ENCODE measurements at places on chromosomes 2 and 18. TPM values are rescaled to one million over a fixed set of nuclear protein-coding genes. Genes with fewer than 3 reads are reported as not detected.

The RNPEPL1 gene
- total RNA-seq = 7.6 TPM

The TMX3 gene
- total RNA-seq = 114 TPM

The COL4A4 gene
- total RNA-seq = not detected

The NAT8 gene
- total RNA-seq = not detected

The SERPINB11 gene
- not detected for total RNA-seq

The MCM6 gene
- total RNA-seq = 27.9 TPM

The SERPINB4 gene
- total RNA-seq = under 0.01 TPM

The POTEF gene
- under 0.01 TPM for total RNA-seq

The TRIB2 gene
- 12.7 TPM for total RNA-seq

The CAPN13 gene
- total RNA-seq = not detected

The ANKRD30B gene
- total RNA-seq = not detected

The TDRD15 gene
- total RNA-seq = under 0.01 TPM

The ABHD1 gene
- total RNA-seq = not detected

The GCG gene
- total RNA-seq = not detected

The BMP10 gene
- total RNA-seq = not detected

The DQX1 gene
- total RNA-seq = not detected

The IL1R1 gene
- 0.65 TPM for total RNA-seq

The PTPN2 gene
- total RNA-seq = 16.6 TPM

The HTR2B gene
- under 0.01 TPM for total RNA-seq

The IRS1 gene
- under 0.01 TPM for total RNA-seq

The TBR1 gene
- total RNA-seq = under 0.01 TPM

The EPHA4 gene
- total RNA-seq = 25.3 TPM

The CYP27A1 gene
- 18.2 TPM for total RNA-seq

The TRPM8 gene
- total RNA-seq = 0.15 TPM

The CHCHD5 gene
- 11.7 TPM for total RNA-seq

The VWA3B gene
- total RNA-seq = not detected

The STK17B gene
- 28.7 TPM for total RNA-seq

The OR6B2 gene
- not detected for total RNA-seq

The SPAG16 gene
- 15.8 TPM for total RNA-seq

The CYS1 gene
- not detected for total RNA-seq

The CAPN14 gene
- under 0.01 TPM for total RNA-seq

The WDSUB1 gene
- total RNA-seq = 6.1 TPM

The MAPRE3 gene
- 0.65 TPM for total RNA-seq

The DYNC1I2 gene
- total RNA-seq = 148 TPM

The TNFAIP6 gene
- 0.91 TPM for total RNA-seq

The HOXD3 gene
- total RNA-seq = 4.2 TPM

The ALK gene
- not detected for total RNA-seq

The ICOS gene
- not detected for total RNA-seq

The TANC1 gene
- 53.0 TPM for total RNA-seq

The HOXD10 gene
- total RNA-seq = 0.15 TPM

The PSD4 gene
- total RNA-seq = 0.30 TPM

The ATG16L1 gene
- 49.5 TPM for total RNA-seq

The TEX261 gene
- 20.8 TPM for total RNA-seq

The VWC2L gene
- not detected for total RNA-seq

The TUBA3E gene
- total RNA-seq = not detected

The RBM44 gene
- 0.91 TPM for total RNA-seq

The KIAA2012 gene
- not detected for total RNA-seq

The HIBCH gene
- total RNA-seq = 25.7 TPM

The L3MBTL4 gene
- 0.46 TPM for total RNA-seq

The REG3A gene
- not detected for total RNA-seq

The C2orf49 gene
- total RNA-seq = 19.5 TPM

The GPAT2 gene
- total RNA-seq = 8.8 TPM

The EFR3B gene
- 0.32 TPM for total RNA-seq

The TUBB8B gene
- not detected for total RNA-seq

The VAMP5 gene
- 80.7 TPM for total RNA-seq

The CCDC85A gene
- 20.5 TPM for total RNA-seq
